ENCODE measurements at places on chromosomes 6 and 20.
A peak's percentile ranks its signal among the peaks of the same experiment; 100 is the strongest.

DNA sequence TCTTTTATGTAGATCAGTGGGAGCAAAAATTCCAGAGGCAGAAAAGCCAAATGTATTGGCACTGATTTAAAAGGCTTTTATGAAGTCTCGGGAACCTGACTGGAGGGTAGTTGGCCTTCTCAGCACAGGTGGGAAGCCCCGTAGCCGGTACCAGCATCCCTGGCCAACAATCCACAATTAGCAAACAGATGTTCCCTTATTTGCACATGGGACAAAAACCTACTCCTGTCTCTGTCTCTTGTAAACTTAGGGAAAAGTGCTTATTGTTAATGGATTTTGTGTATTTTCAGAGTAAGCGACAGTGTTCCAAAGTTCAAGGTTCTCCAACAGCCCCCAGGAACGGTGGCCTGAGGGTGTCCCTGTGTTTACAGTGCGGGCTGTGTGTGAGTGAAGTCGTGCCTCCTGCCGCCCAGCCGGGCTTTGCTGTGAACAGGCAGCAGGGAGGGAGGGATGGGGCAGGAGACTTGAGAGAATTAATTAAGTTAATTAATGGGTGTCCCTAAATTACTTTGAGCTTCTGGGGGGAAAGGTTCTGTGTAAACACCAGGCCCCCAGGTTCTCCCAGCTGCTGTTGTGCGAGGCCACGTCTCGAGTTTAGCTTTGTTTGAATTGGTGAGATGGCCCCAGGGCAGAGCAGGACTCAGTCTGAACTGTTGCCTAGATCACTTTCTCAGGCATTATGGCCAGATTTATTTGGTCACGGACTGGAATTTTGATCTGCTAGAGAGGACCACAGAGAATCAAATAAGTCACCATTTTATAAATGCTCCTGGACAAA, 3.9 kb downstream of the SYNJ2 start:
- DNase-seq = no peak

GRCh38 chr6:12294851-12295536, 4.8 kb downstream of the EDN1 start:
- DNase-seq = no peak

- DNase-seq = no peak
Measured at GRCh38 chr6:139473231-139473701, 98.8 kb upstream of the CITED2 start.

- DNase-seq = no peak
Measured at GRCh38 chr20:32796981-32797451, 22.7 kb upstream of the MAPRE1 start.

DNA sequence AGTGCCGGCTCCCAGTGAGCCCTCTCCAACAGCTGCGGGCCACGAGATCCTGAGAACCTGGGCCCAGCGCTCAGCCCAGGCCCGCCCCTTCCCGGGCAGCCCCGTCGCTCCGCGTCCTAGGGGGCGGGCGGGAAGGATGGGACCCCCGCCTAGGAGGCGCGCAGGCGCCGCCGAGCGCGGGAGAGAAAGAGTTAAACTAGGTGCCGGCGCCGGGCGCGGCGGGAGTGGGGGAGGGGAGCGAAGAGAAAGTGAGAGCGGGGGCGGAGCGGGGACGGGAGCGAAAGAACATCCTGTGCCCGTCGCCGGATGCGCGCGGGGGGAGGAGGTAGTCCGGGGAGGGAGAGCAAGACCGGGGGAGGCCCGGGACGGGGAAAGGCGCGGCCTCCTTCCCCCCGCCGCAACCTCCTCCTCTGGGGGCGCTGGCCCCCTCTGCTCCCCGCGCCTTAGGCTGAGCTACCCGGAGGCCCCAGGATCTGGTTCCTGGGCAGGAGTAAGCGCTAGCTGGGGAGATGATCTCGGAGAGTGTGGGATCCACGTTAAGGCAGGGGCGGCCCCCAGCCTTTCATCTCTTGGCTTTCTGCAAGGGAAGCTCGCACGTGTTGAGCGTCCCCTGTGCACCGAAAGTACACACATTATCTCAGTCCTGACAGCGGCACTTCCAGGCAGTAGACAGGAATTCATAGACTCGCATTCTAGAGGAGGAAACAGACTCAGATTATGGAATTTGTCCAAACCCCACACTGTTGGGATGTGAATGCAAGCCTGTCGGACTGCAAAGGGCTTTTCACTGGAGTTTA, 4.9 kb upstream of the ARMC12 start:
- peak; percentile 98 for DNase-seq

DNA sequence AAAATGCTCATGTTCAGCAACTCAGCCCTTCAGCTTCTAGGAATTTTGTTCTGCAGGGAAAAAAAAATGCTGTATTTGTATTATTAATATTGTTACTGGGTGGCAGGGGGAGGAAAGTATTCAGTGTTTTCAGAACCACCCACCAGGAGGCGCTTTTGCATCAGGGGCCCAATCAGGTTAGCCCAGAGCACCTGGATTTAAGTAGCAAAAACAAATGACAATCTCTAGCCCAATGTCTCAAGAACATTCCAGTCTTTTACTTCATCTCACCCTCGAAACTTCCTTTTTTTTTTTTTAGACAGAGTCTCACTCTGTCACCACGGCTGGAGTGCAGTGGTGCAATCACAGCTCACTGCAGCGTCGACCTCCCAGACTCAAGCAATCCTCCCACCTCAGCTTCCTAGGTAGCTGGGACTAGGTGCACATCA, 635 bp upstream of the C20orf203 start:
- peak; percentile 83 for DNase-seq

GRCh38 chr6:25083784-25084507, 148.2 kb upstream of the RIPOR2 start:
- no peak for DNase-seq

- no peak for DNase-seq
Measured at GRCh38 chr6:132623106-132623845, 799 bp downstream of the TAAR2 start.

DNA sequence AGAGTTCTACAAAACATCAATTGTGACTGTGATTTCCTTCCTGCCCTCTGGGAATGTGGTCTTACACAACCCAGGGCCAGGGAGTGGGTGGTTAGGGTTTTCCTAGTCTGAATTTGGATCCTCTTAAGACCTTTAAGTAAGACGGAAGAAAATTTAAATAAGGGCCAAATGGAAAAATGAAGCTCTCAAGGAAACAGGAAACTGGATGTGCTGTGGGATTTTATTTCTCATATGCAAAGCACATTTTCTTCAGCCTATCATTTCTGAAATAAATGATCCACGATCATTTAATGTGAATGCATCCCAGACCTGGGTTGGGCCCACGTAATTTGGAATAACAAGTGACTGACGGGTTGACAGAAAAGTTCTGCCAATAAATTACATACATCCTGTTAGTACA, 243.6 kb downstream of the CLIC5 start:
- DNase-seq = no peak

- DNase-seq = no peak
Measured at GRCh38 chr6:83411731-83412130, 19.1 kb downstream of the ME1 start.

DNA sequence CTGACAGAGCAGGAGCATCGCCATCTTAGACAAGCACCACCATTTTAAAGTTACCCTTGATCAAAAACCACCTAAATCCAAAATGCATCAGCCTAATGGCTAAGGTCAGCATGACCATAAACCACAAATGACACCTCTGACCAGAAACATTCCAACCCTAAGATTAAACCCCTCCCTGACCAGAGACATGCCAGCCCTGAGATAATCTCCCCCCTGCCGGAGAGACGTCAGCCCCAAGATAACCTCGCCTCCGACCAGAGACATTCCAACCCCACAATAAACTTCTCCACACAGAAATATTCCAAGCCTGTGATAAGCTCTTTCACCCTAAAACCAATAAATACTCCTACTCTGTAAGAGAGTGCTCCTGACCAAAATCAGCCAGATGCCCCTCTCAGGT, 53.5 kb downstream of the PXDC1 start:
- no peak for DNase-seq

DNA sequence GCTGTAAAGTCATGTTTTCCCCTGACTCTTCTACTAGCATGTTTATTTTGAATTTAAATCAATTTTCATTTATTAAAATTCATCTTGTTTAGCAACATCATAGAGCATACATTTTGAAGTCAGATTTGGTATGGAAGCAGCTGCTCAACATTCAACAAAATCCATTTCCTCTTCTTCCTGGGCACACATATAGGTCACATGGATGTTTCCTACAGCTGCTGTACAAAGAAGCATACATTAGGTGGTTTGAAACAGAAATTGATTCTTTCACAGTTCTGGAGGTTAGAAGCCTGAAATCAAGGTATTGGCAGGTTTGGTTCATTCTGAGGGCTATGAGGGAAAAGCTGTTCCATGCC, 495.2 kb downstream of the RFPL4B start:
- DNase-seq = no peak

- no peak for DNase-seq
Measured at GRCh38 chr6:39239527-39240154, 10.4 kb upstream of the KCNK5 start.

GRCh38 chr20:13851279-13851678, 66.5 kb downstream of the NDUFAF5 start:
- no peak for DNase-seq

DNA sequence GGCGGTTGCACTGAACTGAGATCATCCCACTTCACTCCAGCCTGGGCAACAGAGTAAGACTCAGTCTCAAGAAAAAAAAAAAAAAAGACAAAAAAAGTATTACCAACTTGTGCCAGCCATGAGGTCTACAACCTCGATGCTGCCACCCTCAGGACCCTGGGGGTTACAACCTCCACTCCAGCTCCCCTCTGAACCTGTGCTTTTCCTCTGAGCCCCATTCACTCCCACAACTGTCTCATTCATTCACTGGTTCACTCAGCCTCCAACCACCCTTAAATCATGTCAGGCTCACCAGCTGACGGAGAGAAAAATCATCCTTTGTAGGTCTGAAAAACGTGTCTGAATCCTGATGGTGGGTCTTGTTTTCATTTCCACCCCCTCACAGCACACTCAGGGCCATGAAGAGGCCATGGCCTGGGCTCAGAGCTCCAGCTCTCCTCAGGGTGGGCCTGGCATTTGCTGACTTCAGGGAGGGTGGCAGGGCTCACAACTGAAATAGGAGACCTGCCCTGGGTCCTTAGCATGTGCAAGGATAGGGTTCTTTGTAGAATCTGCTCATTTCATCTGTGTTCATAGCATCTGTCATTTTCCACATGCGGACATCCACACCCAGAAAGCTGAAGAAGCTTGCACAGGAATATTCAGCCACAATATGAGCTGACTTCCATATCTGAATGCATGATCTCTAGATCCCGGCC, 1.9 kb upstream of the ULBP1 start:
- peak; percentile 55 for DNase-seq

GRCh38 chr6:116087437-116088027, 13.1 kb upstream of the NT5DC1 start:
- no peak for DNase-seq

DNA sequence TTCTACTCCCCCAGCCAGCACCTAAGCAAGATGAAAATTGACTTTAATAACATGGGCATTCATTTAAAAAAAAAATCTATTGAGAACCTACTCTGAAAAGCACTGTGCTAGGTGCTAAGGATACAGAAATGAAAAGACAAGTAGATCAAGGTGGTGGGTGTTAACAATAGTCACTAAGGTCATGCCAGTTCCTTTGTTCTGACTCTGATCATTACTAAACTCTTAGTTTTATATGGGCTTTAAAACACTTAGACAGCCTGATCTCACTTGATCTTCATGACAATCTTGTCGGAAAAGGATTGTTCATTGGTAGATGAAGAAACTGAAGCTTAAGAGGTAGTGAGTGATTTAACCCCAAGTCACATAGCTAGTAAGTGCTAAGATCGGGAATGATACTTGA, 285.7 kb upstream of the PRDM1 start:
- no peak for DNase-seq

DNA sequence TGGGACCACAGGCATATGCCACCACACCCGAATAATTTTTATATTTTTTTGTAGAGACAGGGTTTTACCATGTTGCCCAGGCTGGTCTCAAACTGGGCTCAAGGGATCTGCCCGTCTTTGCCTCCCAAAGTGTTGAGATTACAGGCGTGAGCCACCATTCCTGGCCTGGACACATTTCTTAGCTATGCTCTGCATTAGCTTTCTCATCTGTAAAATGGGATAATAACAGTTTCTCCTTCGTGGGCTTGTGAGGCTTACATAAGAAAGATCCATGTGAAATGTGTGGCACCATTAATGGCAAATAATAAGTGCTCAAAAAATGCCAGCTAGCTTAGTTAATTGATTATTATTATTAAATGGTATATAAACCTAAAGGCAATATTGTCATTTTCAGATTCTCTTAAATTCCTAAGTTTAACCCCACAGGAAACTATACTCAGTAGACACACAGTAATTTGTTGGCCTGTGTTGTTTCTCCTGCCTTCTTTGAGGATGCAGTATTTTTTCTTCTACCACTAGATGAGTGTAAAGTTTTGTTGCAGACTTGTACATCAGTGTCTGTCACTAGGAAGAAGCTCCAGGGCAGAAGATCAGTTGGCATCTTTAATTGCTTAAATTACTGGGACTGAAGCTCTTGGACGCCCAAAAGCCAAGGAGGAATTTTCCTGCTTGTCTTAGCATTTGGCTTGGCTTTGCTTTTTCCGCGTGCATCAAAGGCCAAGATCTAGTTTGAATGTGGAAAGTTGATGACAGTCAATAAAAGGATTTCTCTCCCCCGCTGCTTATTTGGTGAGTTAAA, 162.3 kb upstream of the ZNF217 start:
- DNase-seq = no peak

DNA sequence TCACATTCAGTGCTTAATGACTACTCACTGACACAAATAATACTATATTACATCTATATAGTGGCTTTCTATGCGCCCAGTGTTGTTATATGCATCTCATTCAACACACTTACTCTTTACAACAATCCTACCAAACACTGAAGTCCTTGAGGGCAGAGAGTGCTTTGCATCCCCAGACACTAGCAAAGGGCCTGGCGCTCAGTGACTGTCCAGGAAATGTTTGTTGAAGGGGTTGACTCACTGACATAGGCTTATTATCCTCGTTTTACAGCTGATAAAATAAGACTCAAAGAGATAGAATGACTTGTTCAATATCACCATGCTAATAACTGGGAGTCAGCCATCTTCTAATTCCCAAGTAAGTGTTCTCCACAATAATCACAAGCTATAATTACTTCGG, 163.3 kb downstream of the ARHGAP18 start:
- DNase-seq = no peak

GRCh38 chr6:75791881-75792280, 42.8 kb downstream of the MYO6 start:
- DNase-seq = no peak

- DNase-seq = peak; percentile 93
Measured at GRCh38 chr6:53348371-53349208, at the start of gene ELOVL5. TSS of gene ELOVL5 (minus strand) at chr6:53348950. CDS start at chr6:53295699, 53,251 bp downstream.
